Activated T-cell treated with anti-CD3 and anti-CD28 coated beads for 24 hours (primary cell): ENCODE measurements at places on chromosomes 5 and 9.

DNA sequence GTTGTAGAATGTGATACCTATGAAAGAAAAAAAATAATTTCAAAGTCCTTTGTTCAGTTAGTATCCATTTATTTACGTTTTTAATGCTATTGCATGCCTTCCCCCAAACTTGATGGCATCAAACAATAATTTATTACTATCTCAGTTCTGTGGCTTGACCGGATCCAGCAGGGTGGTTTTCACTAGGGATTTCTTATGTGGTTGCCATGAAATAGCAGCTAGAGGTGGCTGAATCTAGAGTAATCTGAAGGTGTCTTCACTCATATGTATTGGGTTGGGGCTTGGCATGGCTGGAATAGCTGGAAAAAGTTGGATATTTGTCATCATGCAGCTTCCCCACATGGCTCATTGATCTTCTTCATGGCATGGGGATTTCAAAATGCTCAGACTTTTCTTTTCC, 619.3 kb upstream of the ZNF608 start:
- no peak for DNase-seq

DNA sequence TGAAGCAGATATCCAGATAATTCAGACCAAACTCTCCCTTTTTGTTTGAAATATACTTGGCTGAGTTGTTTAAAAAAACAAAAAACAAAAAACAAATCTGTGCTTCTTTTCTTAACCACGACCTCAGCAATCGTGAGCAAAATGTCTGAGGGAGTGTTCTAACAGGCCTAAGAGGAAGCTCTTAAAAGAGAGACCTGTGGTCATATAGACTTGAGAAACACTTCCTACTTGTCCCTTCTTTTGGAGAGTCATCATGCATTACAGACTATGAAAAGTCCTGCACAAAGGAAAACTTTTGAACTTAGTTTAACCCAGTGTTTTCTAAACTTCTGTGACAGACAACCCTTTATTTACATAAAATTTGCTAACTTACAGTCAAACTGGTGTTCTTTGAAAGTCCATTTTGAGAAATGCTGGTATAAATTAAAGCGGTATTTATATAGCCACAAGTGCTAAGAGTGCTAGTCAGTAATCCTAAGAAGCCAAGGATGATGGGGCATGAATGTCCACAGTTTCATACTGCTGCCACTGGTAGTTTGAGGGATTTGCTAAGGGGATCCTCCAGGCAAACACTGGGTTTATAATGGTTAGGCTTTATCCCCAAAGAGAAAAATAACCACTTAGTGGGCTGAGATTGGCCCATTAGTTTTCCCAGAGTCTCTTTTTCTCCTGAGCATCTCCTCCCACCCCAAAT, 199.8 kb downstream of the LRRC70 start:
- DNase-seq = no peak

- no peak for DNase-seq
Observed at GRCh38 chr9:95438561-95439357, 78.0 kb downstream of the PTCH1 start.

- no peak for DNase-seq
Observed at GRCh38 chr5:181001947-181002346, 13.3 kb downstream of the BTNL3 start.

DNA sequence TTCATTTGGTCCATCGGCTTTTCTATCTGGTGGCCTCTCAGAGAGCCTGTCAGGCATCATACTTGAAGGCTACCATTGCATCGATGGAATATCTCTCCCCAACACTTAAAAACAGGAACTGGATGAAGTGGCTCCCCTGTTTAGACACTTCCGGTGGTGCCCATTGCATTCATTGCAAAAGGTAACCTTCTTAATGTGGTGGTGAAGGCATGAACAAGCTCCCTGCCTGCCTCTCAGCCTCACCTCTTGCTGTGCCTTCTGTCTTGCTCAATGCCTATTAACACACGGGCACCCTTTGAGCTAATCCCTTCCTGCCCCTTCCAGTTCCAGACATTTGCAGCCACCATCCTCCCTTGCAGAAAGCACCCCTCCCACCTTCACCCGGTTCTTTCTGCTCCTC, 233.1 kb upstream of the MSX2 start:
- DNase-seq = no peak

DNA sequence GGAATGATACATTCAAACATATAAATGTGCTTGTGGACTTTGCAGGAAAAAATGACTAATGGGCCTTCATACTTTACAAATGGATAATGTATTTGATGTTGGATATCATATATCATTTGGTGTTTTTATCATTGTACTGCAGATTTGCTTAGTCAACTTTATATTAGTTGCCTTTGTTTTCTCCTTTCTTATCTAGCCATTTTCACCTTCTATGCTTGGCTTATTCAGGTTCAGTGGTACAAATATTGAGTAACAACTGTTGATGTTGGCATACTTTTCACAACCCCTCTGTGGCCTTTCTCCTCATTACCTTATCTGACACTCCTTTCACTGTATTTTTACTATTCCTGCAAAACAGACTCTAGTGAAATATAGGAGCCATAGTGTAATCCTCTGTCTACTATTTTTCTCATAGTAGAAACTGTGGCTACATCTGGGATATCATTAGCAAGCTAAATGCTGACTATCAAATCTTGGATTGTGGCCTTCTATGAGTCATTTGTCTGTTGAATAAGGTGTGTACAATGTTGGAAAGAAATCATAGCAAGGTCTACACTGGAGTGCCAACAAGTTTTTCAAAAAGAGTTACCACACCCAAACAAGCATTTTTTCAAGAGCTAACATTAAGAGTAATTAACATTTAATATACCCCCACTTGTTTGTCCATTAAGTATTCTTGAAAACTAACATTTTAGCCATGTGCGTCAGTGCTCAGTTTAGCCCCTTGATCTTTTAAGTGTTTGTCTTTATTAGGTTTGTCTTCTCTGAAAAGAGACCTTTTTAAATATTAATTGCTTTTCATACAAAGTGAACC, 330.1 kb downstream of the ADGRV1 start:
- DNase-seq = no peak

DNA sequence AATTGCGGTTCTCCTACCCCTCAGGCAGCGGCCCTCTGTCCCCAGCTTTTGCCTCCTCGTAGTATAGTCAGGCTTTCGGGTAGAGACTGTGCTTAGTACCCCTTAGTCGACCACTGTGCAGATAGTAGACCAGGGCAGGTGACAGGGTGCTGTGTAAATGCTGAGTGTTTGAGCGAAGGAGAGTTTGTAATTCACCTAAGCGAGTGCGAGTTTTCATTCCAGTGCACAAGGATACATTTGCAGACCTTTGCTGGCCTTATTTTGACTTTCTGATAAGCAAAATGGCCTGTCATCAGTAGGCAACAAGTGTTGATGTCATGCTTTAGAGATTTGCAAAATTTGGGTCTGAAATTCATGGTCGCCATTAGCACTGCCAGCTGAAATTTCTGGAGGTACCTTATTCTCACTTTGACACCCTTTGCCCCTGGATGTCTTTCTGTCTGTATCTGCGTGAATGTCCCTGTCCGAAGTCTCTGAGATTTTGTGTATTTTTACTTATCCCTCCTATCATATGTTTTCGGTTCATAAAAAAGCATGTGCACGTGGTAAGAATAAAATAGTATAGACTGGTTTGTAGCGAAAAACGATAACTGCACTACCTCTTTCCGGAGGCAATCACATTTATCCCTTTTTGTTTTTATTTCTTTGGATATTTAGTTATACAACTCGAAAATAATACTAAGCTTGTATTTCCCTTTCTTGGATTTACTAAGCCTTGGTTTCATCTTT, 1.9 kb downstream of the LMNB1 start:
- no peak for DNase-seq

- no peak for DNase-seq
Observed at GRCh38 chr5:38757451-38758245, 88.2 kb upstream of the OSMR start.

DNA sequence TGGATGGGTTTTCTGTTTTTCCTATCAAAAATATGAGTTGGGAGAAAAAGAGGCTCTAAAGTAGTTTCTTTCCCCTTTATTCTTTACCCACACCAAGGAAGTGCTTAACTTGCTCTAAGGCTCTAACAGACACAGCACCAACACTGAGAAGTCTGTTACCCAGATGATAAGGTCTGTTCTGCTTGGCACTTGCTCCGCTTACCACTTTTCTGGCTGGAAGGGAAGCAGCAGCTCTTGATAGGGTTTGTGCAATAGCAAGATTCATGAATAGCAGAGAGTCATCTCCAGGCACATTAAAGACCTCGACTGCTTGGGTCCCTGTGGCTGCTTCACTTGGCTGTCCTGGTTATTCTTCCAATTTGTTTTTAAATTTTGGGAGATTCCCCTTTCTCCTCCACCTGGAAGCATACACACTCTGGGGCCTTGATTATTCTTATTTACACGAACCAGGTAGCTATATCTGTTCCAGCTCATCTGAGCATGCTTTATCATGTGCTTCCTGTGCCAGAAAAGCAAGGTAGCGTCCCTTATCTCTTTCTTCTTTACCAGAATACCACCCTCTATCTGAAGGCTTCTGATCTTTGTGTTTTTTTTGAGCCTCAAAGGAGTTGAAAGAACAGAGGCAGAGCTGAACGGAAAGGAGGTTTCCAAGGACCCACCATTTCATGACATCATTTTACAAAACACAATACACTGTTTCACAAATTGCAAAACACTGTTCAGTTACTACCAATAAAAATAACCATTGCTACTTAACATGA, 24.8 kb downstream of the PPP3R2 start:
- DNase-seq = no peak

DNA sequence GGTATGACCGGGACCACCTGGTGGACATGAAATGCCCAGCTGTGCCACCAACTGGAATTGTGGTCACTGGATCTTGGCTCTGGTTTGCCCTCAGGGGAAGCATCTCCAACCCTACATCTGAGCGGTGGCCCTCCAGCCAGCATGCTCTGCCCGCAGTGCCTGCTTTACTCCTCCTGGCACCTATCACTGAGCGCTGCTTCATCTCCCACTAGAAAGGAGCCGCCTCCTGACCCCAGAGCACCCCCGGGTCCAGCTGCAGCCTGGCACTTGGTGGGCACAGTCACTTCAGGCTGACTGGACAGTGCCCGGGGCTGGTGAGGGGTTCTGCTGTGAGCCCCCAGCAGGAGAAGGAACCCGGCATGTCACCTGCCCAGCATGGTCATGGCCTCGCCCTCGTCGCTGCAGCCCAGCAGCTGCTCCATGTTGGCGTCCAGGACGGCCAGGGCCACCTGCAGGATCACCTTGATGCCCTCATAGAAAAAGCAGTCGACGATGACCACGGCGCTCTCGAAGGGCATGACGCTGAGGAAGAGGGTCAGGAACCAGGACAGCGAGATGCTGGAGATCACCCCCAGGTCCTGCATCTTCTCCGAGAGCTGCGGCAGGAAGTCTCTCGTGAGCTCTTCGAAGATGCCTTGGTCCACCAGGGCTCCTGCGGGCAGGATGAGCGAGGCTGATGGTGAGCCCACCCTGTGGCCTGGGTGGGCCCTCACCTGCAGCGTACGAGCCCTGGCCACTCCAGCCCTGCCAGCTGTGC, 16.1 kb upstream of the MRNIP start:
- no peak for DNase-seq

DNA sequence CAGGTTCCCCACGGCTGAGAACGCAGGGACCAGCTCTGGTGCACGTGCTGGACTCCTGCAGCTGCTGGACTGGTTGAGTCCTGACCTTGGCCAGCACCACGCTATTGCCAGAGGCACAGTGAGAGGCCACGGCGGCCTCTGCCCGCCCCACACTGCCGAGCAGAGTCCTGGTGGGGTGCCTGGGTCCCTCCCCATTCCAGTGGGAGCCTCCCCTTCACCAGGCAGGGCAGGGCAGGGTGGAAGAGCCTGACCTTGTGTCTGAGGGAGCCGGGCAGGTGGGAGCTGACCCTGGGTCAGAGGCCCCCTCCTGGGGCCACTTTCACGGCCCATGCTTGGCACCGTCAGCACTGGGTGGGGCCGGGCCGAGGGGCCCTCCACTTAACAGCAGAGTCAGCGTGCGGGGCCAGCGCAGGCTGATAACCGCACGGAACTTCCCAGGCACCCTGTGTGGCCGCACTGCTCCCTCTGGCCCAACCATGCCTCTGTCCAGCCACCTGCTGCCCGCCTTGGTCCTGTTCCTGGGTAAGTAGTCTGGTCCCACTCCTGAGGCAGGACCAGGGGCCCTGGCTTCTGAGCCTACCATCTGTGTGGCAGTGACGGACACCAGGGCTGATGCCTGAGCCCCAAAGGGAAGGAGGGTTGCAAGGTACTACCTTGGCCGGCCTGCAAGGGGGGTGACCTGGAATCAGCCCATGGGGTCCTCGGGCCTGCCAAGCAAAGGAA, at the start of gene MAMDC4:
Gene MAMDC4 (plus strand): TSS at position 406 of the 723 bp plus-strand sequence. CDS start 71 bp downstream, at position 477.
- DNase-seq = no peak

DNA sequence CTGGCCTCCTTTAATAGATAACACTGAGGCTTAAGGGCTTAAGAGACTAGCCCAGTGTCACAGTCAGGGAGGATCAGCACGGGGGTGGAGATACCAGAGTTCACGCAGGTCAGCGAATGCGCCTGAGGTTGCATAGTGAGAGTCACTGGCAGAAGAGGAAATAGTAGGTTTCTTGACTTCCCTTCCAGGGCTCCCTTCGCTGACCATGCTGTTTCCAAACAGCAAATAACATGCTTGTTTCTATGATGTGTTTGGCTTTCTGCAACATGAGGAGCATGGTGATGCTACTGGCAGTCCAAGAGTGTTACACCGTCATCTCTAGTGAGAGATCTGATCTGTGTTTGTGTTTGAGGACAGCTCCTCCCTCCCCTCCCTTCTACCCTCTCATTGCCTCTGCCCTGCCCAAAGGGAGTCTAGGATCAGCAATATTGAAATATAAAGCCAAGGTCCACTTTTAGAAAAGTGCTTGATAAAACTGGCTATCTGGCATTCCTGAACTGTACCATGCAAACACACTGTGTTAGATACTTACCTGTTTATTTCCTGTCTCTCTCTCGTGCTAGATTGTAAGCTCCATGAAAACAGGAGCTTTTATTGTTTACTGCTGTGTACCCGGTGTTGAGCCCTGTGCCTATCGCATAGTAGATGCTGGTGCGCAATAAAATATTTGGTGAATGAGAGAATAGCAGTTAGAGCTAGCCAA, 12.3 kb downstream of the TLE4 start:
- DNase-seq = no peak

GRCh38 chr5:142568283-142568995, 117.5 kb downstream of the FGF1 start:
- no peak for DNase-seq

- no peak for DNase-seq
Observed at GRCh38 chr9:34796924-34797323, 87.0 kb upstream of the CCL21 start.

DNA sequence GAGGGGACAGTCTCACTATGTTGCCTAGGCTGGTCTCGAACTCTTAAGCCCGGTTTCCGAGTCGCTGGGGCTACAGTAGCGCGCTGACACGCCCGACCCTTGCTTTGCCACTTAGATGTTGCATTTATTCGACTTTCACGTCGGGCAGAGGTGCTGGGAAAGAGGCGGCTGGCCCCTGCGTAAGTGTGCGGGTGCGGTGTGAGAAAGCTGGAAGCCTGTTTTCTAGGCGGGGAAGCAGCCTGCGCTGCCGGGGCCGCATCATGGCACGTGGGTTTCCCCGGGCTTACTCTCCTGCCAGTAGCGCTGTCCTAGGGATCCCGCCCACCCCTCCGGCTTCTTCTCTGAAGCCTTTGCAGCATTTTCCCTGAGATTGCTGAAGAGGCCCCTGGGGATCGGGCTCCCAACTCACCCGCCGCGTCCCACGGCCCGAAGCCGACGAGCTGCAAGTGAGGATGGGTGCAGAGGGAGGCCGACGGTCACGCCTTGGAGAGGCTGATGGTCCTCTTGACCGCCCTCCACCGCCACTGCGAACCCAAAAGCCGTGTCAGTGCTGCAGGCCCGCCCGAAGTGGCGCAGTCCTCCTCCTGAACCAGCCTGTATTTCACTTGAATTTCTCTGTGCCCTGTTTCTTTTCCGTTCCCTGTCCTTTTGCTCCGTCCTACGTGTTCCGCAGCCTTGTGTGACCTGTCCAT, 5.8 kb upstream of the TRIM41 start:
- peak; percentile 59 for DNase-seq
